ENCODE measurements at places on chromosomes 1 and 21.
A peak's percentile ranks its signal among the peaks of the same experiment; 100 is the strongest.

GRCh38 chr1:200182701-200183100 is 155.2 kb downstream of the NR5A2 start:
- DNase-seq: no peak

GRCh38 chr1:65211331-65211730 is 63.3 kb downstream of the AK4 start:
- DNase-seq: no peak

- peak; percentile 57 for DNase-seq
Observed at GRCh38 chr1:26132128-26132833, 20.7 kb downstream of the PDIK1L start.

- no peak for DNase-seq
Observed at GRCh38 chr1:234943836-234944402, 184.7 kb downstream of the TOMM20 start.

DNA sequence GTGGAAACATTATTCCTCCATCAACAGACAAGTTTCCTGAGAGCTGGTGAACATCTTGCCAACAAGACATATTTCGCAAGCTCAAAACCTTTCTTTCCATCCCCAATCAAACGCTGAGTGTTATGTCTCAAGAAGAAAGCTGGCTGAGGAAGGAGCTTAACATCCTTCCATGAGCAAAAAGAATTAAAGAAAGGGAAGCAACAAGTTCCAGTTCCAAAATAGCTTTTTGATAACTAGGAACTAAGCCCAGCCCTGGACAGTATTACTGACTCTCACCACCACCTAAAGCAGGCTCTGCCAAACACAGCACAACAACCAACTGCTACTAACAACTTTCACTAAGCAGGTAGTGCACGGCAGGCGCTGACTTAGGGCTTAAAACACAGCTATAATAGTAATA is 50.2 kb downstream of the CAPZB start:
- no peak for DNase-seq

- DNase-seq: no peak
Observed at GRCh38 chr1:12496154-12496961, 121.7 kb downstream of the DHRS3 start.

- DNase-seq: peak; percentile 64
Observed at GRCh38 chr1:81801651-81802456, 1.1 kb downstream of the ADGRL2 start.

- no peak for DNase-seq
Observed at GRCh38 chr1:165763442-165763841, 5.2 kb downstream of the TMCO1 start.

DNA sequence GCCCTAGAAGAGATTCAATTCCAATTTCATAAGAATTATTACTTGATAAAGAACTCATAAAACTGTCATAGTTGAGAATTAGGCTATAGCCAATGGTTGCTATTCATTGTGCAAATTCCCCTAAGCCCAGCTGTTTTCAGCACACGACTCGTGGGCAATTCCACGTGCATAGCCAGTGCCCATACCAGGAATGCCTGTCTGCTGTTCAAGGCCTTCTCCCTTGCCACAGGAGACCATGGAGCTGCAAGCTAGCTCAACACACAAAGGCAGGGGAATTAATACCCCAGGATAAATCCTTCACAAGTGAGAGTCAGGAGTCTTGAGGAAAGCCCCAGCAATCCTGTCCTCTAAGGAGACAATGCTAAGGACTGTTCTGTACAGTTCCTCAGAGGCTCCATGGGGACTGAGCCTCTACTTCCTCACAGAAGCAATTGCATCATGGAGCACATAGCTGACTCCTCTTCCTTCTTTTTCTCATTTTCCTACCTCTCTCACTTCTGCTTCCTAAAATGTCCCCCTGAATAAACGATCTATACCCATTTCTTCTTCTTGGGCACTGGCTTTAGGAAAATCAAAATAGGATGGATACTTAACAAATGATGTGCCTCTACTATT is 19.1 kb upstream of the CHRM3 start:
- no peak for DNase-seq

DNA sequence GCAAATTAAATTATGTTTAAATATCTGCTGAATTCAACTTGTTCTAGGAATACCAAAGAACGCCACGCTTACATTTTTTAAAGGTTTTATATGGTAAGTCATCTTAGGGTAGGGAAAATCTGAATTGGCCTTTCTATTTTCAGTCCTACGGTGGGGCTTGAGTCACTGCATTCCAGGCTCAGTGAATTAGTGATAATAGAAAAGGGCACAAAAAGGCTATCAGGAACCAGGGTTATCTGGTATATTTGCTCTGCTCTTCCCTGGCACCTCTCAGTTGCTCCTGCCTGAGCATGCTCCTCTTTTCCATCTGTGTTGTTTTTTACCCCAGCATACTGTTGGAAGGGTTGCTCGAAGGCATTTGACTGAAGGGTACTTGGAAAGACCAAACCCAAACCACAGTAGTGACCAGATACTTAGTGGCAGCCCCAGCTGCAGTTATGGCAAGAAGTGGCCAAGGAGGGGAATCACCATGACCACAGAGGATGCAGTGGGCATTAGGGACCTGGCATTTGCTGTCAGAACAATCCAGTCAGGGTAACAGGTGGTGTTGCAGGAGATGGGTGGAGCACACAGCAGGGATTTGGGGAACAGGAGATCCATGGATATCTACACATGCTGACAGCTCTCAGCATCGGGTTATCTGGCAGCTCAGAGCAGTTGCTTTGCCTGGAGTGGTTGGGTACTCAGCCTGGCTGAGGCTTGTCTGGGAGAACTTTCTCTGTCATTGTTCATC is 2.3 kb downstream of the OVAAL start:
- no peak for DNase-seq

Measured in H1 (cell line).